Activated CD4-positive, alpha-beta memory T cell treated with anti-CD3 and anti-CD28 coated beads for 36 hours (primary cell): ENCODE measurements at places on chromosomes 2 and 18.
A peak's percentile ranks its signal among the peaks of the same experiment; 100 is the strongest.

DNA sequence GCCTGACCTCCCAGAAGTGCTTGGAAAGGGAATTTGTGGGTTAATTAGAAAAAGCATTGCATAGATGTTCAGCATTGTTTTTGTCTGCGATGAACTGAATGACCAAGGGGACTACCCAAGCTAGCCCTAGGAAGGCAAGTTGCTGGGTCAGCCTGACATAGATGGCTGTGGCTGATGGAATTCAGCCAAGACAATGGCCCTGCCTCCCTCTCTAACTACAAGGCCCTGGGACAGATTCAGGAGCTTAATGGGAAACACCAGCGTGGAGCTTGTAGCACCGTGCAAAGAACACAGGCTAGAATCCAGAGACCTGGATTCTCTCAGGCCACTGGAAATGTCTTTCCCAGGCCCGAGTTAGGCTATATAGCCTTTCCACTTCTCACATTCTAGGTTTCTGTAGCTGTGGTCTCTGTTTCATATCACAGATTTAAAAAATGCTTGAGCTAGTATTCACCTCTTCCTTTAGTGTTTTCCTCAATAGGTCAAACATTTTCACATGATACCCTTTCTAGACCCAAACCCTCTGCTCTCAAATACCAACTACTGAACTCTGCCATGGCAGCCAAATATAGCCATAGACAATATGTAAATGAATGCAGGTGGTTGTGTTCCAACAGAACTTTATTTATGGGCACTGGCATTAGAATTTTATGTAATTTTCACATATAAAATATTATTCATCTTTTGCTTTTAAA lies 294.3 kb upstream of the MEX3C start:
- DNase-seq = no peak
- H3K4me3 ChIP-seq = no peak overlapping the region
- H3K27ac ChIP-seq = no peak overlapping the region
- peaks cover 3% of the 10 kb centered on the region for H3K27me3 ChIP-seq

- H3K27me3 ChIP-seq = no peaks in the 10 kb centered on the region
- peaks cover 54% of the 10 kb centered on the region for H3K4me1 ChIP-seq
- no peak overlapping the region for H3K4me3 ChIP-seq
- no peaks in the 10 kb centered on the region for H3K36me3 ChIP-seq
- no peak overlapping the region for H3K27ac ChIP-seq
Observed at GRCh38 chr18:23868136-23868785, 146.3 kb upstream of the TTC39C start.

DNA sequence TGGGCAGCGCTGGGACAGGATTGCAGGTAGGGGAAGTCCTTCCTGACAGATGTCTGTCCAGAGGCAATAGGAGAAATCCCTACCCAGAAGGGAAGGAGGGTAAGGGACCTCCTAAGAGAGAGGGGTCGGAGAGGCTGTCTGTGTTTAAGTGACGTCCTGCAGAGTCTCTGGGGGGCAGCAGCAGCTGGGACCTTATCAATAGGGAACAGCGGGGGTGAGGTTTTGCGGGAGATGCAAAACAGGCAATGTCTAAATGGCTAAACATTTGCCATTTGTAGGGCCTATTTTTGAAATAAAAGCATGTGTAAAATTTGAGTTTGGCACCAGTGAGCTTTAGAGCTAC lies 108.7 kb upstream of the HS6ST1 start:
- DNase-seq = no peak
- peaks cover 2% of the 10 kb centered on the region for H3K27me3 ChIP-seq
- no peak overlapping the region for H3K27ac ChIP-seq
- no peaks in the 10 kb centered on the region for H3K36me3 ChIP-seq

DNA sequence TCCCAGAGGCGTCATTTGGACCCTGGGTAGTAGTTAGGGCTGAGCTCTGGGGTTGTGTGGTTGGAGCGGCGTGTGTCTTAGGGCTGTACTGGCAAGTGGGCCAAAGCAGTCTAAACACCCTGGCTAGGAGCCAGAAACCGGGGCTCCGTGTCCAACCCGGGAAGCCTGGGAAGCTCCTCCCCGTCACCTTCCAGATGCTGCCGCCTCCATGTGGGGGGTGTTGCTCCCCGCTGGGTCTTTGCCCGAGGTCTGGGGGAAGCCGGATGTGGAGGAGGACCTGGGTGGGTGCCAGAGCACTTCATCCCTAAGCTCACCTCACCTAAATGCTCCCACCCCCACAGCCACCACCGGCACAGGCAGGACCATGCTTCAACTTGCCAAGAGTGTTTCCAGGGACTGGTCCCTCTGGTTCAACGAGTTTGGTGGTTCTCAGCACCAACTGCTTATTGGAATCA lies 25.4 kb downstream of the TET3 start:
- no peak overlapping the region for H3K4me3 ChIP-seq
- no peak for DNase-seq
- no peak overlapping the region for H3K27ac ChIP-seq
- no peaks in the 10 kb centered on the region for H3K27me3 ChIP-seq
- peaks cover 5% of the 10 kb centered on the region for H3K36me3 ChIP-seq

- DNase-seq = no peak
- H3K27me3 ChIP-seq = no peaks in the 10 kb centered on the region
- no peak overlapping the region for H3K27ac ChIP-seq
- H3K4me1 ChIP-seq = no peaks in the 10 kb centered on the region
- H3K36me3 ChIP-seq = no peaks in the 10 kb centered on the region
- H3K4me3 ChIP-seq = no peak overlapping the region
Observed at GRCh38 chr18:55376387-55376786, 211.6 kb downstream of the TCF4 start.

- peaks cover 15% of the 10 kb centered on the region for H3K36me3 ChIP-seq
- H3K4me3 ChIP-seq = peak overlapping the region; percentile 81
- H3K27ac ChIP-seq = no peak overlapping the region
- DNase-seq = no peak
- H3K4me1 ChIP-seq = peaks cover 66% of the 10 kb centered on the region
- H3K27me3 ChIP-seq = no peaks in the 10 kb centered on the region
Observed at GRCh38 chr18:8611916-8612576, 2.8 kb downstream of the RAB12 start.

DNA sequence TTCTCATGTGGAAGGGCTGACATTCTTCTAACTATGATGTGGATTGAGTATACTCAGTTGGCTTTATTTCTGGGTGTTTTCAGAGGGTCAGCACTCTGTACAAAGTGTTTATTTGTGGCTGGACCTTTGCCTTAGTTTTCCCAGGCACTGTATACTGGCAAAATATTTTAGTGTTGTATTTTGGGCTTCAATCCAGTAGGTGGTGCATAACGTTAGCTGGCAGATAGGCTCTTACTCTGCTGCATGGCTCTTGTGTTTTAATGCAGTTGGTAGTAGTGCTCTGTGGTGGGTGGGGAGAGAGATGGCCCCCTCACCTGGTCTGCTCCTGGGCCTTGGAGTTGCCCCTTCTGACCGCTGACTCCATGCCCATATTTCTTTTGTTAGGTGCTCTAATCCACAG lies 75.6 kb upstream of the REG3A start:
- H3K27me3 ChIP-seq = no peaks in the 10 kb centered on the region
- no peak for DNase-seq
- no peaks in the 10 kb centered on the region for H3K4me1 ChIP-seq
- H3K36me3 ChIP-seq = no peaks in the 10 kb centered on the region
- no peak overlapping the region for H3K27ac ChIP-seq

GRCh38 chr2:192155511-192156118 lies 39.1 kb downstream of the TMEFF2 start:
- no peaks in the 10 kb centered on the region for H3K36me3 ChIP-seq
- no peak overlapping the region for H3K27ac ChIP-seq
- DNase-seq = no peak
- no peaks in the 10 kb centered on the region for H3K4me1 ChIP-seq
- no peak overlapping the region for H3K4me3 ChIP-seq
- peaks cover 8% of the 10 kb centered on the region for H3K27me3 ChIP-seq
